ENCODE measurements at places on chromosomes 2 and 18. TPM values are rescaled to one million over a fixed set of nuclear protein-coding genes. Genes with fewer than 3 reads are reported as not detected.

DNA sequence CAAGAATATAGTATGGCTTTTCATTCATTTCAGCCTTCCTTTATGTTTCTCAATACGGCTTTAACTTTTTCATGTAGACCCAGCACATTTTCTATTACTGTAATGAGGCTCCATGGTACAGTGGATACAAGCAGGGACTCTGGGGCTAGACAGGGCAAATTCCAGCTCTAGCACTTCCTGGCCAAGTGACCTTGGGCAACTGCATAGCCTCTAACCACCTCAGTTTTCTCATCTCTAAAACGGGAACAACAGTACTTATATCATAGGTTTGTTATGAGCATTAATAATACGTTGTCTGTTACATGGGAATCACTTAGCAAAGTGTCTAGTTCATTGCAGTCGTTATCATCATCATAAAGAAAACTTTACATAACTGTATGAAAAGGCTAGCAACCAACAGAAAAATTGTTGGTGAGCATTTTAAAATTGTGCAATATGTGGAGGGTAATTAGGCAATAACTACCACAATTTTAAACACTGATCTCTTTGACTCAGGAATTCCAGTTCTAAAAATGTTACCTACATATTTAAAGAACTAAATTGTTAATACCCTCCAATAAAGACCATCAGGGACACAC, 13.7 kb upstream of the RMDN2 start:
- no peak for DNase-seq

DNA sequence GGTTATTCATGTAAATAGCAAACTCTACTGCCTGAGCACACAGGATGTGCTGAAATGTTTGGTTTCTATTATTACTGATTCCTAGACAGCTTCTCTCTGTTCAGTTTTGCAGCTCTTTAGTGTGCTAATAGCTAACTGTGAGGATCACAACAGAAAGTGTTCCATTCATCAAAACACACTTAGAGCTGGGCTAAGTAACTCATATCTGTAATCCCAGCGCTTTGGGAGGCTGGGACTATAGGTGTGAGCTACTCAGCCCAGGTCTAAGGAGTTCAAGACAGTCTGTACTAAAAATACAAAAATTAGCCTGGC, 63.2 kb downstream of the MOGAT1 start:
- DNase-seq = no peak

Gene MC4R
- total RNA-seq = not detected

DNA sequence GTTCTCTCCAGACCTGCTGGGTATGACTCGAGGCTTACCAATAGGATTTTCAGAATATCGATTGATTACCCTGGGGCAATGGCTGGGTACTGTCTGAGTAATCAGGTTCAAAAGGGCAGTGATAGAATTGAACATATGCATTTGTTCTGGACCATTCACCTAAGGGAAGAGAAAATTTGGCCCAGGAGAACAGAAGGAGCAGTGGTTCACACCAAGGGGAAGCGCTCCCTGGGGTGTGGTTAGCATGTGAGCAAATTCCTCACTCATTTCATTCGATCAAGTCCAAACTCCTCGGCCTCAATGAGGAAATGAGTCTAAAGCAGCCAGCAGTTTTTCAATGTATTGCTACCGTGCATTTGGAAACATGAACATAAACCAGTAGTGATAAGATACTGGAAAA, 55.6 kb downstream of the CYP26B1 start:
- no peak for DNase-seq

GRCh38 chr2:43210467-43211303, 15.7 kb downstream of the ZFP36L2 start:
- DNase-seq = peak; percentile 76

Gene MYO1B
- total RNA-seq = 43.2 TPM

Gene SAG
- total RNA-seq = not detected

GRCh38 chr18:8871489-8871888, 166.1 kb downstream of the MTCL1 start:
- no peak for DNase-seq

DNA sequence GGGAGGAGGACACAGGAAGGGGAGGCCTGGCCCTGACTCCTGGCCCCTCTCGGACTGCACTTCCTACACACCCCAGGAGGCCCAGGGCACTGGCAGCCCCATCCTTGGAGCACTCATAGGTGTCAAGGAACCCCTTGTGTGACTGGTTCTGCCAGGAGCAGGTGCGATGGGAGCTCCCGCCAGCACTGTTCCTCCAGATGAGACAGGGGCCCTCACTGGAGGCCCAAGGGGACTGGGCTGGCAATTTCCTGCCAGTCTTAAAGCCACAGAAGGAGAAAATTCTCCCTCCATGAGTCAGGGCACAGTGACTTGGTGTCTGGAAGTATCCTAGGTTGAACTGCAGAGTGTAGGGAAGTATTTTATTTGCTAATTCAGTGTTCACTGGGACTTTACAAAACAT, 42.8 kb upstream of the MAL start:
- no peak for DNase-seq

- DNase-seq = no peak
Observed at GRCh38 chr2:121778741-121779487, 23.5 kb downstream of the TSN start.

DNA sequence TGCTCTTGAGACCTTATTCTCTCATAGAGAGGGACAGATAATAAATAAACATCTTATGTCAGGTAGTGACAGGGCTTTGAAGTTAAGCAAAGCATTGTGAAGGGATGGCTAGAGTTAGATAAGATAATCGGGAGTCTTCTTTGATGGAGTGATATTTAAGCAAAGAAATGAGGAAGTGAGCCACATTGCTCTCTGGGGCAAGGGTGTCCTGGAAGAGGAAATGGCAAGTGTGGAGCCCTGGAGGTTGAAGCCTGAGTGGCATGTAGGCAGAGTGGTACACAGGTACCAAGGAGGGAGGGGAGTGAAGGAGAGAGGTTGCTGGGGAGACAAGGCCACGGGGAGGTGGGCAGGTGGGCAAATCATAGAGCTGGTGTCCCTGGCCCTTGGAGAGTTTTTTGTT, 110.2 kb downstream of the CTAGE1 start:
- no peak for DNase-seq

GRCh38 chr2:98911126-98911375, 25.0 kb downstream of the CRACDL start:
- DNase-seq = no peak

DNA sequence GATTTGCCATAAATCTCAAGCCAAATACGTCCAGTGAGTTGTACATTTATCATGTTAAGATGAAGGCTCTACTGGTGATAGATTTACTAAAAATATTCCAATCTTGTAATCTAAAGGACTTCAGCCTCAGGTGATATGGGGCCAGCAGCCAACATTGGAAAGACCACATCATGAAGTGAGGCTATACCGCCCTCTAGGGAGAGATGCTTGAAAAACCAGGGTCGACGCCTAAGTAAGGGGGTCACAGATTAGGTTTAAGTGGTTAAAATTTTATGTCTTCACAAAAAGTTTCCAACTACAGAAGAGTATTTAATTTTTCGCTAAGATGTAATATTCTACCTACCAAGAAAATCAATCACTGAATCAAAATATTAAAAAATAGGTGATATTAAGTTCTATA, 33.3 kb downstream of the DOCK10 start:
- DNase-seq = peak; percentile 49

- DNase-seq = no peak
Observed at GRCh38 chr2:60884800-60885199, 3.4 kb downstream of the REL start.

Gene ANKRD30BL
- total RNA-seq = not detected

Gene CHRND
- total RNA-seq = not detected

Gene GBX2
- not detected for total RNA-seq

Gene PRKRA
- 78.0 TPM for total RNA-seq

DNA sequence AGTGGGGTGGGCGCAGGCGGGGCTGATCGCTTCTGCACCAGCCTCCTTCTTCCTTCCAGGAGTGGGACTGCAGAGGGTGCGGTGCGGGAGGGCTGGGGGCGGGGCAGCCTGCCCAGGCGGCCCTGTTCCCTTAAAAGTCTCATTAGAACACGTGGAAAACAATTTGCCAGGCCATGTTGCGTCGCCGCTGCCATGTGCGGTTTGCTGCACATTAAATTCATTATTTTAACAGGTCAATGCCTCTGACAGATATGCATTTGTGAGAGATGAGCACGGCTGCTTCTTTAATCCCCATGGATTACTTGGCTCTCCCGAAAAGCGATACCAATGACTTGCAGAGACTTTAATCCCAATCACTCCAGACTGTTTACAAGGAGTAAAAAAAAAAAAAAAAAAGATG, 139.0 kb downstream of the CELF4 start:
- no peak for DNase-seq

Gene MC5R
- not detected for total RNA-seq

- no peak for DNase-seq
Observed at GRCh38 chr2:181158427-181158826, 178.0 kb downstream of the UBE2E3 start.

Gene ZNF532
- total RNA-seq = 1.3 TPM

DNA sequence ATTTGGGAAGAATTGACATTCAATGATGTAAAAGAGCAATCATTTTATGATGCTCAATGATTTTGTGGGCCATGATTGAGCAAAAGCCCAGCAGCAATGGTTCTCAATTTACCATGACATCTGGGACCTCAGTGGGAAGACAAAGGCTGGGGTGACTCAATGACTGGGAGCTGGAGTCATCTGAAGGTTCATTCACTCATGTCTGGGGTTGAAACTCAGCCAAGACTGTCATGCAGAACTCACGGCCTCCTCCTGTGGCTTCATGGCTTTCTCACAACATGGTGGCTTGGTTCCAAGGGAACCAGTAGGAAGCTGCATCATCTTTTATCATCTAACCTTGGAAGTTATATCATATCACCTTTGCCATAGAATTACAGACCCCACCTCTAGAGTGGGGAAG, 45.1 kb upstream of the CD226 start:
- DNase-seq = no peak

DNA sequence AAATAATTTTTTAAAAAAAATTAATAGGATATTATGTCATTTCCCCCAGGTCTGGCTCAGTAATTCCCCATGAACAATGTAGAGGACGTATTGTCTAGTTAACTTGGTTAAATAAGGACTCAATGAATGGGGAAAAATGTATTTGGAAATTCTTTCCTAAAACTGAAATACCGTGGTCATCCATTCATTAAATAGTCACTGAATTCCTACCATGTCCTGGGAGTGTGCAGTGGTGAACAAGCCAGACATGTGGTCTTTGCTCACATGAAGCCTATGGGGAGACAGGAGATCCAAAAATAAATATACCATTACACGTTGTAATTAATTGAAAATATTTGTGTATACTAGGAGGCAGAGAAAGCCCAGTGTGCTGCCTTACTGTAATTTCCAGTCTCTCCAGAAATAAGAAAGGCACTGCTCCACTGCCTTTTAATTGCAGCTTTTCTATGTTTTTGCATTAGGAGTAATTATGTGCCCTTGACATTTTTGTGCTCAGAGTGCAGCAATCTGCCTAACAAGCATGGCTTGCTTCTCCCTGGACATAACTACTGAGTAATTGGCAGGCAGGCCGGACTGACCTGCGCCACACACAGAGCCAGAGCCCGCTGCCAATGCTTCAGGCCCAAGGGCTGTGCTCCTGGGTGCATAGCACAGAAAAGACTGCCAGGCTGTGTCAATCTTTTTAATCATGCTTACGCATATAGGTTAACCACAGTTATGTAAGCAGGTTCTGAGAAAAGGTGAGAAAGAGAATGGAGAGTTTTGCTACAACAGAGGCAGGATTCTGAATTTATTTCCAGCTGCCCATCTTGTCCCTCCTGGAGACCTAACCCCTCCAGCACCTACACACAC, 22.2 kb upstream of the TTC39C start:
- DNase-seq = peak; percentile 63

- DNase-seq = no peak
Observed at GRCh38 chr2:182242609-182243008, 184.2 kb downstream of the PDE1A start.

DNA sequence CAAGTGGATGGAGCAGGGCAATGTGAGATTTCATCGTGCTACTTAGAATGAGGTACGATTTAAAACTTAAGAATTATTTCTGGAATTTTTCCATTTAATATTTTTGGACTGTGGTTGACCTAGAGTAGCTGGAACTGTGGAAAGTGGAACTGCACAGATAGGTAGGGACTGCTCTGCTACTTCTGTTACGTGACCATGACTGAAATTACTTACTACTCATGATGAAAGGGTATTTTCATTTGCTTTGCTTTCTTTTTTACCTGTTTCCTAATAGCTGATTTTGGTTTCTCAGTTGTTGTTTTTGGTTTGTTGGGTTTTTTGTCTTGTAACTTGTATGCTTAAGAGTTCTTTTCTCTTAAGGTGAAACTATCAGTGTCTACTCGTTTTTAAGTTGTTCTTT, 11.4 kb downstream of the UBE2E3 start:
- DNase-seq = no peak

DNA sequence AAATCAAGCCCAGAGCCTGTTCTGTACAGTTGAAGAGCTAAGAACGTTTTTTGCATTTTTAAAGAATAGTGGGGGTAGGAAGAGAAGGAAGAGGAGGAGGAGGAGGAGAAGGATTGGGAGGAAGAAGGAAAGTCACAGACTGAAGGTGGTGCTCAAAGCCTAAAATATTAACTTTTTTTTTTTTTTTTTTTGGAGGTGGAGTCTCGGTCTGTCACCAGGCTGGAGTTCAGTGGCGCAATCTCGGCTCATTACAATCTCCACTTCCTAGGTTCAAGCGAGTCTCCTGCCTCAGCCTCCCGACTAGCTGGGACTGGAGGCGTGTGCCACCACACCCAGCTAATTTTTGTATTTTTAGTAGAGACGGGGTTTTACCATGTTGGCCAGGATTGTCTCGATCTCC, 18.3 kb upstream of the KLHL29 start:
- no peak for DNase-seq

GRCh38 chr2:22520369-22521288, 864.4 kb upstream of the KLHL29 start:
- no peak for DNase-seq

Gene ACTG2
- total RNA-seq = 0.27 TPM

GRCh38 chr2:132593171-132593570, 76.8 kb downstream of the LYPD1 start:
- DNase-seq = no peak

Gene DSG4
- not detected for total RNA-seq

DNA sequence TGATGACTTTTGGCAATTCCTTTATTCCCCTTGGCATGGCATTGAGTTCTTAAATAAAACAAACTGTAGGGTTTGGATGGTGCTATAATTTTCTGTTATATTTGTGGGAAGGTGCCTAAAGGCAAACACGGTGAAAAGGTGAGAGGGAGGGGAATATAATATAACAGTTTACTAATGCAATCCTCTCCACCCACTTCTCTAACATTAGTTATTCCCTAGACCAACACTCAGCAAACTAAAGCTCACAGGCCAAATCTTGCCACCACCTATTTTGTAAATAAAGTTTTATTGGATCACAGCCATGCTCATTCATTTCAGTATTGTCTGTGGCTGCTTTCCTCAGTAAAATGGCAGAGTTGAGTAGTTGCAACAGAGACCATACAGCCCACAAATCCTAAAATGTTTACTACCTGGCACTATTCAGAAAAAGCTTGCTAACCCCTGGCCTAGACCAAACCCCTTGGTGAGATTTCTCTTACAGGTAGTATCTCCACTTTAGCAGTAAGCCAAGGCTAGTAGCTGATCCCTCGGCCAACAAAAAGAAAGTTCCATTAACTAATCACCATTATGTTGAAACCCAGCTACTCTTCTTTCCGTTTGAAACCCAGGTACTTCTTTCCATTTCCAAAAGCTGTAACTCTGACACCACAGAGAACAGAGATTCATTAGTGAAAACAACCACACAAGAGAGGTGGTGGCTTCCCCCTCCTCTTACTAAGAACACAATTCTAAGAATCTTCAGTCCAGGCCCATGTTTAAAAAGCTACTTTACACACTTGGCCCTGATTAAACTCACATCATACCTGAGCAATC, 136.1 kb upstream of the CHAC2 start:
- DNase-seq = peak; percentile 14

Gene LRP2
- total RNA-seq = 2.2 TPM

Gene ACOXL
- total RNA-seq = 0.14 TPM

Gene CCDC141
- total RNA-seq = 6.5 TPM

Gene WDR12
- total RNA-seq = 131 TPM

Data from activated CD8-positive, alpha-beta T cell treated with anti-CD3 and anti-CD28 coated beads for 36 hours (primary cell).